ENCODE measurements at places on chromosomes 4 and X. TPM values are rescaled to one million over a fixed set of nuclear protein-coding genes. Genes with fewer than 3 reads are reported as not detected.

Gene AVPR2
- 0.66 TPM for total RNA-seq

Gene MEPE
- total RNA-seq: not detected

- H3K27ac ChIP-seq: peak overlapping the region; percentile 69
- no peaks in the 10 kb centered on the region for H3K27me3 ChIP-seq
- DNase-seq: peak; percentile 25
- peaks cover 34% of the 10 kb centered on the region for H3K4me1 ChIP-seq
Observed at GRCh38 chr4:142379277-142380051, 466.6 kb downstream of the INPP4B start.

GRCh38 chr4:51831133-51831532, 11.8 kb upstream of the DCUN1D4 start:
- no peaks in the 10 kb centered on the region for H3K27me3 ChIP-seq
- no peaks in the 10 kb centered on the region for H3K4me1 ChIP-seq
- H3K27ac ChIP-seq: no peak overlapping the region
- H3K36me3 ChIP-seq: no peaks in the 10 kb centered on the region
- H3K4me3 ChIP-seq: no peak overlapping the region

DNA sequence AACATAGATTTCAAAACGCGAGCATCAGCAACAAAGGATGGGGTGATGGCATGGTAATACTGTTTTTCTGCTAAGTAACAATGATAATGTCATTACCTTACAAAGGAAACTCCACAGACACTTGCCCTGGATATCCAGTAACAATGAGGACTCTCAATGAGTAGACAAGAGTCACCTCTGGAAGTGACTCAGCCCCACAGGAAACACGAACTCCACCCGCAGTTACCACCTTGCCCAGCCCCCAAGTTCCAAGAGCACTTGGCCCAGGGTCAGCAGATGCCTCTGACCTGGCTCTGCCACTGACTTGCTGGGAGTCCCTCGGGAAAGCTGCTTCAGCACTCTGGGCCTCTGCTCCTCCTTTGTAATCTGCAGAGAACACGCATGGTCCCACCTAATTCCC, 110.3 kb upstream of the MAP3K15 start:
- no peaks in the 10 kb centered on the region for H3K4me1 ChIP-seq
- H3K36me3 ChIP-seq: no peaks in the 10 kb centered on the region
- no peak for DNase-seq
- H3K27ac ChIP-seq: no peak overlapping the region
- no peaks in the 10 kb centered on the region for H3K27me3 ChIP-seq

DNA sequence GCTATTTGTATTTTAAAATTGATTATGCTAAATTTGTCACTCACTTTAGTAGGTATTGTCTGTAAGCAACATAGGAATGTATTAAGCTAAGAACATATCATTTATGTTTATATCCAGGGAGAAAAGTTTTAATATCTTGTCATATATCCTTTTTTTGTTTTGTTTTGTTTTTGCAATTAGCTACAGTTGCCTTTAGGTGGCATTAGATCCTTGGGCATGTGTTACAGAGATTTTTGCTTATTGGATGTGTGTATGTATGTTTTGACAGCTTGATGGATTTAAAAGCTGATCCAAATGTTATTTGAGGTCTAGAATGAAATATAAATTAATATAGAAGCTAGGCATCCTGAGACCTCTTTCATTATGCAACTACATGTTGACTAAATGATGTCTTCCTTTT, 36.1 kb upstream of the OTUD4 start:
- no peaks in the 10 kb centered on the region for H3K36me3 ChIP-seq
- H3K4me3 ChIP-seq: no peak overlapping the region
- no peak overlapping the region for H3K27ac ChIP-seq
- H3K4me1 ChIP-seq: no peaks in the 10 kb centered on the region

- no peak overlapping the region for H3K4me3 ChIP-seq
- H3K4me1 ChIP-seq: no peaks in the 10 kb centered on the region
- DNase-seq: no peak
- no peak overlapping the region for H3K27ac ChIP-seq
- H3K27me3 ChIP-seq: no peaks in the 10 kb centered on the region
Observed at GRCh38 chr4:114025176-114025777, 45.8 kb upstream of the ARSJ start.

- no peaks in the 10 kb centered on the region for H3K4me1 ChIP-seq
- no peak for DNase-seq
- H3K36me3 ChIP-seq: no peaks in the 10 kb centered on the region
- no peaks in the 10 kb centered on the region for H3K27me3 ChIP-seq
Observed at GRCh38 chr4:176745902-176746301, 46.8 kb downstream of the VEGFC start.
